ENCODE measurements at places on chromosomes 4 and X.

DNA sequence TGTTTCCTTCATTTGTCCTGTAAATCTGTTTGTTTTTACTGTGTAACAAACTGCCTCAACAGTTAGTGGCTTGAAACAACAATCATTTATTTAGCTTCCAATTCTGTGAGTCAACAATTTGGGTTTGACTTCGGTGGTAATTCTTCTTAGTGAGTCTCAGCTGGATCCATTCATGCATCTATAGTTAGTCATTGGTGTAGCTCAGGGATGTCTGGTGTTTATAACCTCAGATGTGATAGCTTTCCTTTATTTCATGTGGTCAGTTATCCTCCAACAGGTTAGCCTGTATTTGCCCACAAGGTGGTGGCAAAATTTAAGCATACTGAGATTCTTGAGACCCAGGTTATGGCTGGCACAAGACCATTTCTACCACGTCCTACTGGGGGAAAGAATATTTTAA is 1267.2 kb downstream of the RAPGEF2 start:
- no peaks in the 10 kb centered on the region for H3K36me3 ChIP-seq
- no peaks in the 10 kb centered on the region for H3K27me3 ChIP-seq
- H3K27ac ChIP-seq = no peak overlapping the region
- no peak for DNase-seq

- DNase-seq = peak; percentile 61
- H3K4me1 ChIP-seq = peaks cover 46% of the 10 kb centered on the region
- peak overlapping the region; percentile 96 for H3K4me3 ChIP-seq
- peaks cover 13% of the 10 kb centered on the region for H3K36me3 ChIP-seq
Measured at GRCh38 chrX:132217203-132218073, 1.8 kb downstream of the RAP2C start.

- no peaks in the 10 kb centered on the region for H3K36me3 ChIP-seq
- no peak overlapping the region for H3K4me3 ChIP-seq
- no peaks in the 10 kb centered on the region for H3K27me3 ChIP-seq
- H3K27ac ChIP-seq = no peak overlapping the region
Measured at GRCh38 chr4:10677796-10678497, 6.6 kb downstream of the CLNK start.

GRCh38 chrX:25198891-25199290 is 183.1 kb upstream of the ARX start:
- H3K36me3 ChIP-seq = no peaks in the 10 kb centered on the region
- no peaks in the 10 kb centered on the region for H3K4me1 ChIP-seq
- H3K27me3 ChIP-seq = no peaks in the 10 kb centered on the region
- H3K4me3 ChIP-seq = no peak overlapping the region

GRCh38 chr4:153528705-153529485 is 62.7 kb downstream of the TMEM131L start:
- H3K27me3 ChIP-seq = no peaks in the 10 kb centered on the region
- H3K27ac ChIP-seq = no peak overlapping the region
- no peak overlapping the region for H3K4me3 ChIP-seq

DNA sequence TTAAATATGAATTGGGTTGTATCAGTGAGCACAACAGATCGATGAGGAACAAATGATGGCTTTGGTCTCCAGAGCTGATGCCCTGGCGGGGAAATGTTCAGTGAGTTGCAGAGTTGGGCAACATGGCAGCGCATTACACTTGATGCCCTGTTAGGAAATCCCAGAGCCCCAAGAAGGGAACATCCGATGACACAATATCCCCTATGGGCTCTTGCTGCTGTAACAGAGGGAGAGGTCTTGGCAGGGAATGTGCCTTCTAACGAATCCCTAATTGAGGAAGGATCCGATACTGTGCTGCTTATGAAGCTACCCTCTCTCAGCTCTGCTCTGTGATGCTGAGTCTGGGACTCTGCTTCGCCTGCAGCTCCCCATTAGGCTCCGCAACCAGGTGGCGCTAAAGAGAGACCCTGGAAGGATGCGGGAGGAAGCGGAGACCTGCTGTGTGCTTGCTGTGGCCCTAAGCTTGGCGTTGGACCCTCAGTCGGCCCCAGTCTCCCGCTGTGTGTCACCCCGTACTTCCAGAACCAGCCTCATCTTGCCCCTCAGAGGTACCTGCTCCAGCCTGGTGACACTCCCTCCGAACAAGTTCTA is 38.9 kb downstream of the PDHA1 start:
- H3K27ac ChIP-seq = no peak overlapping the region
- H3K4me3 ChIP-seq = no peak overlapping the region
- H3K36me3 ChIP-seq = peaks cover 4% of the 10 kb centered on the region
- peak; percentile 41 for DNase-seq

DNA sequence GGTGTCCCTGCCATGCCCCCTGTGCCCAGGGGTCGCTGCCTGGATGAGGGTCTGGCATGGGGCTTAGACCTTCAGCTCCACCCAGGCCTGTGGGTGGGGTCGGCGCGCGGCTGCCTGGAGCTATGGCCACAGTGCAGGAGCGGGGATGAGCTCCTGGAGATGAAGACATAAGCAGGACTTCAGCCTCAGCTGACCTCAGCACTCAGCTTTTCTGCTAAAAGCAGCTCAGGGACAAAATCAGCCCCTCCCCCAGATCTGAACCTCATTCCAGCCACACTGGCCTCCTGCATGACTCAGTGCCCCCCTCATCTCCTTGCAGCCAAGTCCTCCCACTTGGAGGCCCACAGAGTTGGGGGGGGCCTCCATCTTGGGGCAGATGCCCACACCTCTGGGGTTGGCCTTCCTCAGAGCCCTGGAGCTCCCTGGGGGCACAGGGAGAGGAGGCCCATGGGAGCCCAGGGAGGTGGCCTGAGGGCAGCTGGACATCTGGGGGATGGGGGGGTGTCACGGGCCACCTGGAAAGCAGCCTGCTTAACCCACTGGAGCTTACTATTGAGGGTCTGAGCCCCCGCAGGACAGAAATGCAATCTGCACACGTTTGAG is 19.4 kb upstream of the CPLX1 start:
- H3K4me3 ChIP-seq = no peak overlapping the region
- no peaks in the 10 kb centered on the region for H3K4me1 ChIP-seq
- DNase-seq = no peak
- H3K36me3 ChIP-seq = peaks cover 20% of the 10 kb centered on the region
- H3K27me3 ChIP-seq = no peaks in the 10 kb centered on the region
- H3K27ac ChIP-seq = no peak overlapping the region

GRCh38 chr4:43049326-43049725 is 156.8 kb downstream of the GRXCR1 start:
- no peak overlapping the region for H3K4me3 ChIP-seq
- no peaks in the 10 kb centered on the region for H3K36me3 ChIP-seq
- no peaks in the 10 kb centered on the region for H3K4me1 ChIP-seq
- no peak for DNase-seq
- H3K27ac ChIP-seq = no peak overlapping the region

DNA sequence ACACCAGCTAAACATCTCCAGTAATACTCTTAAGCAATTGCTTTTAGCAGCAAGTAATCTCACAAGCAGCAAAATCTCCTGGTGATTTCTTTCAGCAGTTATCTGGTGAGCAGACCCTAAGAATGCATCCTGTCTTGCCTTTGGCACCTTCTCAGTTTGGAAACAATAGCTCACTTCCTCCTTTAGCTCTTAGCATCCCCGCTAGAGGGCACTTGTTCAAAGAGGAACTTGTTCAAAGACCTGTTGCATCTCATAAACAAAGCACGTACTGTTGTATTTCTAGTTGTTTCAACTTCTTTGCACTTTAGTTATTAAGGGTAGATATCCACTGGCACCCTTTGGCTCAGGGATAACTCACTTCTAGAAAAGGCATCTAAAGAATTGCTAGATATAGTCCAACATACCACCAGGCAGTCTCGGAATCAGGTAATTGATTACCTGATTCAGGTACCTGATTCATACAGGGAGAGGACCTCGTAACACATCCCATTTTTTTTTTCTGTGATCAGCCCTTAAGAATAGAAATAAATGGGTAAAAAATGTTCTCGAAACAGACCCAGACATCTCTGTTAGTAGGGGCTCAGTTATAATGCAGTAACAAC is 81.9 kb upstream of the QRFPR start:
- DNase-seq = no peak
- H3K4me3 ChIP-seq = no peak overlapping the region
- H3K27me3 ChIP-seq = peaks cover 2% of the 10 kb centered on the region
- H3K4me1 ChIP-seq = peaks cover 2% of the 10 kb centered on the region

- H3K27me3 ChIP-seq = no peaks in the 10 kb centered on the region
- H3K27ac ChIP-seq = no peak overlapping the region
- no peak overlapping the region for H3K4me3 ChIP-seq
- DNase-seq = no peak
Measured at GRCh38 chrX:12929701-12930100, 23.3 kb downstream of the TLR8 start.

DNA sequence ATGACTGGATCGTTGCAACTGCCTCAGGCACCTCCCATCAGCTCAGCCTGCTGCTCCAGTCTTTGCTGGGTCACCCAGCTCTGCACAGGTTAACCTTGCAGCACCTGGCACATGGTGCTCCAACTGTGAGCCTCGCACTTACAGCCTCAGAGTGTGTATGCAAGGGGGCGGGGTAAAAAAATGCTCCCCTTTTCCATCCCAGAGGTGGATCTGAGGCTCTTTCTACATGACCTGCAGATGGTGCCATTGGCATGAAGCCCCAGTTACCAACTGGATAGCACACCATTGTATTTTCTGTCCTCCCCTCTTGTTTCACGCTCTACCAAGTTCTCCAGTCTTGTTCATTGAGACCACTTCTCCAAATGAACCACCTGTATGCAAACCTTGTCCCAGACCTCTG is 46.2 kb upstream of the TRPC3 start:
- H3K4me3 ChIP-seq = no peak overlapping the region
- H3K27me3 ChIP-seq = peaks cover 21% of the 10 kb centered on the region
- DNase-seq = no peak
- no peak overlapping the region for H3K27ac ChIP-seq

DNA sequence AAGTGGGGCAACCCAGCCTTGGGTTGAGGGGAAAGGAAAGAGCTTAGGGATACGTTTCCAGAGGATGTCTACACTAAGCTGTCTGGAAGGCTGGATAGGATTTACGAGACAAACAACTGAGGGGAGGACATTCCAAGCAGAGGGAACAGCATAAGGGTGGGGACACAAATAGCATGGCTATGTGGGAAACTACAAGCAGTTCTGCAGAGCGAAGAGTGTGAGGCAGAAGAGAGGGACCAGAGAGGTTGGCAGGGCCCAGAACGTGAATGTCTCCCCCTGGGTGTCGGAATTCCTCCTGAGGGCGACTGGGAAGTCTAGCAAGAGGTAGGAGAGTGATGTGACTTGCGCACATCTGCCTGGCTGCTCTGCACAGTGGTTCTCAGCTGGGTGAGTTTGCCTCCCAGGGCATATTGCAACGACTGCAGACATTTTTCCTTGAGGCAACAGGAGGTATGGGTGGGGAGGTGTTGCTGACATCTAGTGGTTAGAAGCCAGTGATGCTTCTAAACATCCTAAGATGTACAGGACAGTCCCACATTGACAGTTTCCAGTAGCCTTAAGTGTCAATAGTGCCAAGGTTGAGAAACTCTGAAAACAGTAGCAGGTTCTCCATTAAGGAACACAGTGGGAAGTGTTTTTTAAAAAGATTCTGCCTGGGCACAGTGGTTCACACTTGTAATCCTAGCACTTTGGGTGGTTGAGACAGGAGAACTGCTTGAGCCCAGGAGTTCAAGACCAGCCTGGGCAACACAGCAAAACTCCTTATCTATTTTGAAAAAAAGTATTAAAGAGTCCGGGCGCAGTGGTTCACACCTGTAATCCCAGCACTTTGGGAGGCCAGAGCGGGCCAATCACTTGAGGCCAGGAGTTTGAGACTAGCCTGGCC is 9.2 kb downstream of the NDUFA1 start:
- DNase-seq = no peak
- H3K4me3 ChIP-seq = no peak overlapping the region
- H3K4me1 ChIP-seq = no peaks in the 10 kb centered on the region
- peaks cover 1% of the 10 kb centered on the region for H3K36me3 ChIP-seq
- no peak overlapping the region for H3K27ac ChIP-seq
- no peaks in the 10 kb centered on the region for H3K27me3 ChIP-seq

GRCh38 chr4:134320048-134320447 is 118.5 kb upstream of the PABPC4L start:
- H3K4me1 ChIP-seq = peaks cover 2% of the 10 kb centered on the region
- H3K27me3 ChIP-seq = no peaks in the 10 kb centered on the region
- H3K27ac ChIP-seq = no peak overlapping the region
- no peak for DNase-seq
- H3K36me3 ChIP-seq = no peaks in the 10 kb centered on the region

DNA sequence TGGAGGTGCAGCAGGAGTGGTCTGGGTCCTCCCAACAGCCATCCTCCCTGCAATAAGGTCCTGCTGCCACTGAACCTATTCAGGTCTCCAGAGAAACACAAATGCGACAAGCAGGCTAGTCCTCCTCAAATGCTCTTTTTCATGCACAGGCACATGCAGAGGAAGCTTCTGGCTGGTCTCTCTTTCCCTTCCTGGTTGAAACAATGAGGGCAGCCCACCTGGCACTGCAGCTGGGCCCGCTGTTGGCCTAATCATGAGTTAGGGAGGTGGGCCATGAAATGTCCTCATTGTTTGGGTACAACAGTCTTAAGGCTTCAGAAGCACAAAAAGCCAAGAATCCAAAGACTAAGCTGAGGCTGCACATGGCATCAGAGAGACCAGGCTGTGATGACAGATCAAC is 151.0 kb downstream of the SH3KBP1 start:
- H3K4me1 ChIP-seq = peaks cover 4% of the 10 kb centered on the region
- H3K27ac ChIP-seq = no peak overlapping the region
- no peaks in the 10 kb centered on the region for H3K27me3 ChIP-seq
- DNase-seq = no peak
- no peaks in the 10 kb centered on the region for H3K36me3 ChIP-seq

DNA sequence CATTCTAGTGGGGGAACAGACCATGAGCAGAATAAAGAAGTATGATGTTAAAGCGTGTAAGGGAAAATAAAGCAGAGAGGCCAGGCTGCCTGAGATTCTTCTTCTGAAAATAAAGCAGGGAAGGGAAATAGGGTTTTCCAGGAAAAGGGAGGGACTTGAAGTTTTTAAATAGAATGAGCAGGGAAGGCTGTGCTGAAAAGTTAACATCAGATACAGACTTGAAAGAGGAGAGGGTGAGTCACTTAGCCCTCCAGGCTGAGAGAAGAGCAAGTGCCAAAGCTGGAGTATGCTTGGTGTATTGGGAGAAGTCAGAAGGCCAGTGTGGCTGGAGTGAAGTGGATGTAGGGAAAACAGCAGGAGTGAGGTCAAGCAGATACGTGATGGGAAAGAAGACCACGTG is 10.0 kb upstream of the PLK4 start:
- H3K36me3 ChIP-seq = peaks cover 6% of the 10 kb centered on the region
- no peak overlapping the region for H3K4me3 ChIP-seq
- no peak for DNase-seq
- H3K27me3 ChIP-seq = no peaks in the 10 kb centered on the region
- H3K27ac ChIP-seq = no peak overlapping the region
